M059J (cell line): ENCODE measurements at places on chromosomes 12 and 14.

GRCh38 chr14:71730471-71730870 is 201.8 kb upstream of the RGS6 start:
- DNase-seq, result peak; percentile 47

DNA sequence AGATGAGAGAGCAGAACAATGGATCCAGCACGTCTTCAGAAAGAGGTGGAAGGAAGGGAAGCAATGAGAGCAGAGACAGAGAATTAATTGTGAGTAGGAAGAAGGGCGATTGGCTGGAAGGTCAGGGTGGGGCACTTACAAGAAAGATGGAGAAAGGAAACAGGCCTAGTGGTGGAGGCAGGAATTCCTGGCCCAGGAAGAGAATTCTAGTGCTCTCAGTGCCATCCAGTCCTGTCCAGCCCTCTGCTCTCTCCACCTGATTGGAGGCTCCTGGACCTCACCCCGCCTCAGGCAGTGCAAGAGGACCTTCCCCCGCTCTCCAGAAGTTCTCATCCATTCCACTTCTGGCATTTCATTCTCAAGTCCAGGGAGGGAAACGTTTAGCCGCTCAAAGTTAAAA is 43.0 kb downstream of the NGB start:
- DNase-seq, result no peak

DNA sequence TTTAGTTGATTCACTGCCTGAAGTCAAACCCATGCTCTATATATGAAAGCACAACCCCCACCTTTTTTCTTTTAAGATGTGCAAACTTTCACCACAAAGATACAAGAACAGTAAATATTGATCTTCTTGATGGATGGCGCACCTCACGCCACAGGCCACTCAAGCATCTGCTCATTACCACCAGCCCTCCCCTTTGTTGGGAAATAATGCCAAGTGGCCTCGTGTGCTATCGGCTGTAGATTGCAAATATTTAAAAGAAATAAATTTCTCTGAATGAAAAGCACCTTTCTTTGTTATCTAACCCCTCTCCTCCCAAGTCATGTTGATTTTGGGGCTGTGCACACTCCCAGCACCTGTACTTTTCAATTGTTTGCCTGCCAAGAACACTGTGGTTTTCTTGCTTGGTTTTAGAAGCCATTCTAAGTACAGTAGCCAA is 122.7 kb downstream of the C12orf42 start:
- DNase-seq, result no peak

GRCh38 chr12:65825183-65825506 is 862 bp downstream of the HMGA2 start:
- no peak for DNase-seq

DNA sequence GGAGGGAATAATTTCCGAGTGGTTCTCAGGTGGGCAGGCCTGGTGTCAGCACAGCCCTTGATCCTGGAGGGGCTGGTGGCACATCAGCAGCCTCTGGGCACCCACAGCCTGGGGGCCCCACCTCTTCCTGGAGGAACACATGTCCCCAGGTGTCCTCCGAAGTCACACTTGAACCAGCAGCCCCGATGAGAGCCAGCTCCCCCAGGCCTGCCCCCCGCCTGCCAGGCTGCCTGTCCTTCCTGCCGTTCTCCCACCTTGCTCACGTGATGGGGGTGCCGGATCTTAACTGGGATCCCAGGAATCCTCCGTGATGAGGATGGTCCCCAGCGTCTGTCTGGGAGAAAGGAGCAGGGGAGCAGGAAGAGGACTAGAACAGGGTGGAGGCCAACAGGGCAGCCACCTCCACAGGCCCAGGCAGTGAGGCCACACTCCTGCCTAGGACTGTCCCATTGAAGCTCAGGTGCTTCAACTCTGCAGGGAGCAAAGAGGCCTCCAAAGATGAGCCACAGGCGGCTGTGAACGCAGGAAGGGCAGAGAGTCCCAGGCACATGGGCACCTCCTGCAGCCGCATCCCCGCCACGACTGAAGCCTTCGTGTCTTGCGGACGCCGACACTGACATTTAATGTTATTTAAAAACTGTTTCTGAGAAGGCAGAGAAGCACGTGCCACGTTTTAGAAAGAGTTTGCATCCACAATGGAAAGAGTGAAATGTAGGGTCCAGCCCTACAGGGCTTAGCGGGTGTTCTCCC is 77.5 kb downstream of the GALNT9 start:
- no peak for DNase-seq

GRCh38 chr12:52839436-52840105 is 5.5 kb upstream of the KRT79 start:
- no peak for DNase-seq

DNA sequence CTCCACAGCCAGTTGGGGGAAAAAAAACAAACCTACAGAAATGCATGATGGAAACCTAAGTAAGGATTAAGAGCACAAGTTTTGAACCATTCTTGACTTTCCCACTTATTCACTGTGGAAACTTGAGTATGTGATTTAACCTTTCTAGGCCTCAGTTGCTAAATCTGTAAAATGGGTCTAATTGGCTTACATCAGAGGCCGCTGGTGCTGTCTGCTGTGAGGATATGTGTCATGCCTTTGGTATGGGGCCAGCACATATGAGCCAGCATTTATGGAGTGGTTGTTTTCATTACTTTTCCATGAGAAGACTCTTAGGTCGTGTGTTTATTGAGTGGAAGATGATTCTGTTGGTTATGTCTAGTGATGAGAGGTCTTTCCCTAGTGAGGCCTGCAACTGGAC is 102.4 kb downstream of the ESR2 start:
- DNase-seq, result peak; percentile 78

DNA sequence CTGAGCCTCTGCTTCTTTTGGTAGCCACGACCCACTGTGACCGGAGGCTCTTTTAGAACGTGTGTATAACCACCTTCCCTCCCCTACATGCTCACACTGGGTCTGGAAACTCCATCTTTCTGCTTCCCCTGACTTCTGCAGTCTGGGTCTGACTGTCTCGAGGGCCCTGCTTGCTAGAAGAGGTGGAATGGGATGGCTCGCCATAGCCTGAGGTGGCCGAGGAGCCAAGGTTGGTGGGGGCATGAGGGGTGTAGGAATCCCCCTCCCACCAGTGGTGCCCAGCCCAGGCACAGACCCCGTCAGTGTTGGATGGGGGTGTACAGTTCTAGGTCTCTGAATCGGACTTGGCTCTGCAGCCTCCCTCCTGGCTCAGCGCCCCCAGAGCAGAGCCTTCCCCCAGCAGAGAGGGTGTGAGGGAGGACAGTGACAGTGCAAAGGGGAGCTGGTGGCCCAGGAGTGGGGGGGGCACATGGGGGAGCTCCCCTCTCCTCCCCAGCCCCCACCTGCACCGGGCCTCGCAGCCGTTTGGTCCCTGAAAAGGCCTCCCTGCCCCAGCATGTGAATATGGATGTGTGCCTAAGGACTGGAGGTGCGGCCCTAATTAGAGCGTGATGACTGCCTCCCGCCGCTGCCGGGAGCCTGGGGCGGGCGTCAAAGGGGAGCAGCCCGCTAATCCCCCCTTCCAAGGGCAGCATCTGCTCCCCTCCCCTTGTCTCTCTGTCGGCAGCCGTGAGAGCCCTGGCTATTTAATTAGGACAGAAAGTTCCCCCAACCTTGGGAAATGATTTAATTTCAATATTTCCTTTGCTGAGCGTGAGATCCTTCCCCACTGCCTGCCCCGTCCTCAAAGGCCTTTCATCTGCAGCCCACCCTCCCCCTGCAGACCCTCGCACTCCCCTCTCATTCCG is 196.2 kb upstream of the C14orf180 start:
- DNase-seq, result no peak

GRCh38 chr12:55619354-55620138 is 17.1 kb upstream of the OR10P1 start:
- DNase-seq, result peak; percentile 89

DNA sequence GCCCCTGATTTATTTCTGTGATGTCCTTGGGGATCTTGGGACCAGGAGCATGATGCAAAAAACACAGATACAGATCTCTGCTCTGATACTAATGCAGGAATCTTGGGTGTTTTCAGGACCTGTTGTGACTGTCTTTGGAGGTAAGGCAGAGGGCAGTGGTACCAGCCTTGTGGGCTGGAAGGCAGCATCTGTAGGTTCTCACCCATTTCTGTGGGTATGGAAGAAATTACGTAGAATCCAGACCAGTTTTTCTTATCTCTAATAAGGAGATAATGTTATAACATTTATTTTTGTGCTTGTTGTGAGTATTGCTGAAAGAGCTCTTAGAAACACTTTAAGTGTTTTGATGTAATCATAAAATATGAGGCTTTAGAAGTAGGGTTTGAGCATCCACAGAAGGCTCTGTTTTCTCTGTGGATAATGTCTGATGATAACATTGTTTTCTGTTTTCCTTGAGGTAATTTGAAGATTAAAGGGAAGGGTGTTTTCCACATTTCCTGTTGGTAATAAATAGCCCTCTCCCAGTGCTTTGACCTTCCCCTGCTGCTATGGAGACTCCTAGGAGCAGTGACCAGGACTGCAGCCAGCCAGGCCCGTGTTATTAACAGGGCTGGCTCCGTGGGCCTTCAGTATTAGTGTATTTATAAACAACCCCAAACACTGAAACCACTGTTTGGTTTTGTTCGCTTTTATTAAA is 9.4 kb upstream of the DCP1B start:
- peak; percentile 28 for DNase-seq

- no peak for DNase-seq
Observed at GRCh38 chr12:6952121-6952862, 1.1 kb downstream of the PTPN6 start.

DNA sequence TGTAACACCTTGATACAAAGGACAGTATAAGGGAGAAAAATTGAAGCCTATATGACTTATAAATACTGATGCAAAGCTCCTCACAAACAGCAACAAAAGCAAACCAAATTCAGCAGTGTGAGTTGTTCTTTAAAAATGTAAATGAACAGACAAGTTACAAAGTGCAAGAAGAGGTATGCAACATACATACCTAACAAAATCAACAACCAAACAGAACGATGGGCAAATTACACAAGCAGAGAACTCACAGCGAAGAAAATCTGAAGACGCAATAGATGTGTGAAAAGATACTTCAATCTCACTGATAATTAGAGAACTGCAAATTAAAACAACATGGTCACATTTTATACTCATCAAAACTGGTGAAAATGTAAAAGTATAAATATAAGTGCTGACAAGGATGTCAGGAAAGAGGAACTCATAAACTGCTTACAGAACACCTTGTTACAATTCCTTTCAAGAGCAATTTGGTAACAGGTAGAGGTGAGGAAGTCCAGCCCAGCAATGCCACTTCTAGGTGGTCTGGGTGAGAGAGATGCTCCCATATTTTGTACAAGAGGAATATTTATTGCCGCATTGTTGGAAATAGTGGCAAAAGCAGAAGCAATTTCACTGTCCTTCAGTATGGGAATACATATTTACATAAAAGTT is 47.3 kb downstream of the CORO1C start:
- no peak for DNase-seq

DNA sequence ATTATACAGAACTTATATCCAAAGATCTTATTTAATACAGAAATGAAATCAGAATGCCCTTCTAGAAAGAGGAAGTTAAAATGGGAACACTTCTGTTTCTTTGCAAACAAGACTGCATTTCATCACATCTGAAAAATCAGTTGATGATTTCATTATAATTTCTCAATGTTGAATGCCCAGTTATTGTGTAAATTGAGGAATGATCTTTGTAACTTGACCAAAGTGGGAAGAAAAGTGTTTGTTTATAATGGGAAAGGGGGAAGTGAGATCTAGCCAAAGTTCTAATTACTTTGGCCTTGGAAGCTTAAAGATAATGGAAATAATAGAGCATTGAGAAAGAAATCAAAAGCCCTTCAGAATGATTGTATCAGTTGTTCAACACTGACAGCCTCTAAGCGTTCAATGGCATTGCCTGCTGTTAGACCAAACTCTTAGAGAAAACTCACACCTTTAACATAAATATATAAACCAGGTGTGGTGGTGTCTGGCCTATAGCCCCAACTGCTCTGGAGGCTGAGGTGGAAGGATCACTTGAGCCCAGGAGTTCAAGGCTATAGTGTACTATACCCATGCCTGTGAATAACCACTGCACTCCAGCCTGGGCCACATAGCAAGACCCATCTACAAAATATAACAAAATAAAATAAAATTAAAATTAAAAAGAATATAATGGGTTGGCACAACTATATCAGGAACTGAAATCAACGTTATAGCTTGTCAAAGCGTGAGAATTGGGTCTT is 9.9 kb upstream of the LYZ start:
- DNase-seq, result no peak

- no peak for DNase-seq
Observed at GRCh38 chr12:89092297-89092696, 260.0 kb downstream of the DUSP6 start.

DNA sequence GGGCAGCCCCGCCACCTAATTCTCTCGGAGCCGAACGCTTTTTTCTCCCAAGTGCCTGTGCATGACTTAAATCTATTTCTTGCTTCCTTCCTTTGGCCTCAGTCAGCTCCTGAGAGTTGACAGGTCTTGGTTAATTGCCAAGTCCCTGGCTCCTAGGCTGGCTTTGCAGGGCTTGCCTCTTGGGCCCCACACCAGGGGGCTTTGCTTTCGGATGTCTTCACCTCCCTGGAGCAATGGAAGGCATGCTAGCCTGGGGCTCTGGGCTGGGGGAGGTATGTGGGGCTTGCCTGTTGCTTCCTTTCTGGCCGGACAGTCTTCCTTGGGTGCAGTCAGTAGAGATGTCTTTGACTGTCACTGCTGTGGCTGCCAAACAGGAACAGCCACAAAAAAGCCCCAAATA is 2.2 kb upstream of the KRT80 start:
- peak; percentile 72 for DNase-seq

DNA sequence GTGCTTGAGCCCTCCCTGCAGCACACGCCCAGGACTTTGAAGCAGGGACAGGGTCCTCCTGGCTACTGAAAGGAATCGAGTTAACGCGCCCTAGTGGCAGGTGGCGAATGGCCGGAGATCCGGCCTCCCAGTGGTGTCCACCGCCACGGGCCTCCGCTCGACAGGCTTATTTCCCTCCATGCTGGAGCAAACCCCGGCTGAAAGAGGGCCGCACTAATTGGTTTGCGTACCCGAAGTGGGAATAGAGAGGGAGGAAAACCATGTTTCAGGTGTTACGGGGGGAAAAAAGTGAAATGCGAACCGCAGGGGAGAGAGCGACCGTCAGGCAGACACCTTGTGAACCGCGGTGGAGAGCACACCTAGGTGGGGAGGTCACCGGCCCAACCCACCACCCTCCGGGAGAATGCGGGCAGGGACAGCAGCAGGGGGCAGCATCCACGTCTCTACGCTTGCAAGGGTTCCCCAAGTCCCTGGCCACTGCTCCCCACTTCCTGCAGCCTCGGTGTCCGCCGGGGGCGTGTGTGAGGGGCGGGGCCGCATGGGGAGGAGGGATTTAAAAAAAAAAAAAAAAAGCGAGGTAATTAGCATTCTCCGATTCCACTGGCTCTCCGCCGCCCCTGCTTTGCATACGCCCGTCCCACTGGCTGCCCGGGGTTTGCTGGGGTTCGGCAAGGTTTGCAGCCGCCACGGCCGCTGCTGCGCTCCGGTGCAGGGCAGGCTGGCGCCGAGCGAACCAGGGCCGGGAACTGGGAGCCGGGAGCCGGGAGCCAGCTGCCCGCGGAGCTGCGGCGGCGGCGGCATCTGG is 224.6 kb upstream of the CRY1 start:
- peak; percentile 89 for DNase-seq

GRCh38 chr12:95203487-95204030 is 13.7 kb downstream of the FGD6 start:
- DNase-seq, result no peak
